ENCODE measurements at places on chromosomes 2 and 18.

DNA sequence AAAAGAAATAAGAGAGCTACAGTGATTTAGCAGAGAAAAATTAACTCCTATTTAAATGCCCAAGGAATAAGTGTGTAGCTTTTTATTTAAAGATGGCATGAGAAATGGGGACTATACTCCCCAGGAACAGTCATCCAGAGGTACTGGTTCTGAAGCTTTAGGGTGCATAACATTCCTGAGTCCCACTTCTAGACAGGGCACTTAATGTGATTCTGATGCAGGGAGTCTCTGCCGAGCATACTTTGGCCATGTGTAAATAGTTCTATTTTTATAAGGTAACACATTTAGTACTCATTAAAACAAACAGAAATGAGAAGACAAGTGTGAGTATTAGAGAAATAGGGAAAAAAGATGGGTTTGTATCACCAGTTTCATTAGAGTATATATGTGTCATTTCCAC lies 154.7 kb upstream of the WDSUB1 start:
- DNase-seq = no peak

DNA sequence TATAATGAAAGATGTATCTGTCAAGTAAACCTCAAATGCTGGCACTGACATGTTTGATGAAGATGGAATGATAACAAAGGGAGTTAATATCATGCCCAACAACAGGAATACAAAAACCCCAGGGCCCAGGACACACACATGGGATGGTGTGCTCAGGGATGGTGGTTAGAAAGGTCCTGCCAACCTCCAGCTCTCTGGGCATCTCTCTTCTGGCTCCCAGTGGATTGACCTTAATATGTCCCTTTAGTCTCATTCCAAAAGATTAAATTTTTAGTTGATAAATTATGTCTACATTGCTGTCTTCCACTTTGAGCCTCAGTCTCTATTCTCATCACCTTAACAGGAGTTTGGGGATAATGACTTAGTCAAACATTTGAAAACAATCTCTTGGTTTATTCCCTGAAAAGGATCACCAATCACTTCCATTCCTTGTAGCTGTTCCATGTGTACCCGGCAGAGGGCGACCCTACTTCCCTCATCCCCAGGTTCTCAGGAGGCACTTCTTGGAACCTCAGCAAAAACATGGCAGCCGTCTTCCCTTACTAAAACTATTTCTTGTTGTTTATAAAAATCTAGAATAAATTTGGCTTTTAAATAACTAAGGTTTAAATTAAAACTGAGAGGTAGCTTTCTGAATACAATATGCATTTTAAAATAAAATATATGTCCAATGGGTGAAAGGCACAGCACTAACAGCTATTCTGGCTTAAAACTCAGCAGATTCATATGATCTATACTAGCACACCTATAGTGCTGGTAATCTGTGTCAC lies 29.6 kb downstream of the MCEE start:
- DNase-seq = peak; percentile 73

DNA sequence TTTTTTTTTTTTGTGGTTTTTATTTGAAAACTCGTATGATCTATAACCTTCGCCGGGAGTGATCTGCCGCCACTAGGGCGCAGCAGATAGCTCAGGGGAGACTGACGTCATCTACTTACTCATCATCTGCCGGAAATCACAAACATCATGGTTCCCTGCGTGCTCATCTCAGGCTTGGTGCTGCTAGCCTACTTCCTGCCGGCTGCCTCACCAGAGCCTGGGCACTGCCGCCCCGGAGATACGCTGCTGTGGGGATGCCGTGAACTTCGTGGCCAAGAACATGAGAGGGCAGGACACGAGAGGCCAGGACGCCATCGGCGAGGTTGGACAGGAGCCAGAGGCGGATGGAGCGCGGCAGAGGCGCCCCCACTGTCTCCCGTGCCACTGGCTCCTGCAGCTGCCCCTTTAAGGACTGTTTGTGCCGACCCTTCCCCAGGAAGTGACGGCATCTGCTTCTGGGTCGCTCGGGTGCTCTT lies 68.8 kb downstream of the DOK6 start:
- peak; percentile 47 for DNase-seq

DNA sequence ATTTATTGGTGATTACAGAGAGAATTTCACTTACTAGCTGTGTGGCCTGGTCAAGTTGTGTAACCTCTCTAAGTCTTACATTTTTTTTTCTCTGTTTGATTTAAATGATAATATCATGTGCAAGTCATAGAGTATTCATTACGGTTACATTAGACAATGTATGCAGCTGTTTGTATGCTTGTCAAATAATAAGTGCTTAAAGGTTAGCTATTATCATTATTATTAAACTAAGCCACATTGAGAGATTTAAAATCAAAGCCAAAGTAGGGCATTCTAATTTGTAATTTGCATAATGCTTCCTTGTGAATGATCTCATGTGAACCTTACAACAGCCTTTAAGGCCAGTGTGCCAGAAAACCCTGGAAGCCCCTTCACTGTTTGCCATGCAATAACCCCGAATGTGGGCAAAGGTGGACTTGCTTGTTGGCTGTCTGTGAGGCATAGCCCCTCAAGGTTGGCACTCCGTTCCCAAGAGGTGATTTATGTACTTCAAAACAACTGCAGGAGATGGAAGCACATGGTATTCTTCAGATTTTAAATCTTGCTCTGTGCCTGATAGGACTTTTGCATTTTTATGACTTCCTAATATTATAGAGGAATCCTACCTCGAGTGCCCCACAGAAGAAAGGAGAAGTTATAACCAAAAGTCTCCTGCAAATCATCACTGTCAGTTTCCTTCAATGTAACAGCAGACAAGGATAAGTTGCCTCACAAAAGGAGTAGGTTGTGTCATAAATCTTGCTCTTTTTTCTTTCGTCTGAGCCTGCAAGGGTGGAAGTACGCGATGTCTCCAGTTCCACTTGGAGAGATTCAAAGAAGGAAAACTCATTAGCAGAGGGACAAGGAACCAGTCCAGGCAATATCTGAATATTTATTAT lies 272.0 kb downstream of the TGIF1 start:
- DNase-seq = peak; percentile 68

DNA sequence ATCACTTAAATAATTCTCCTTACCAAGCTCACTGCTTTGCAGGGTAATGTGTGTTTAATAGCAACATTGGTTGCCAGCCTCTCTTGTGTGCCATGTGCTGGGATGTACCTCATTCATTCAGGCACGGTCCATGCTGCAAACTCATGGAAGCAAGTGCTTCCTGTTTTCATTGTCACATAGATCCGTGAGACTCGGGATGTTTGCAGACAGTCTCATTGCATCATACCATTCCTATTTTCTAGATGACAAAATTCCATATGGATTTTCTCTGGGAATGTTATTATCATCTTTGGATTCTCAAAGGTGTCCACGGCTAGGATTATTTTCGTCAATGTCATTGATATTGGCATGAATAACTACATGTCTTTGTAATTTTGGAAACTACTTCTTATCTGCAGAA lies 60.0 kb upstream of the HDAC4 start:
- no peak for DNase-seq

All from NB4 (cell line).